ENCODE measurements at places on chromosomes 4 and X.
A peak's percentile ranks its signal among the peaks of the same experiment; 100 is the strongest.

- DNase-seq, result no peak
Observed at GRCh38 chrX:133046601-133047000, 50.3 kb downstream of the USP26 start.

- no peak for DNase-seq
Observed at GRCh38 chr4:53932796-53933610, 131.4 kb downstream of the CHIC2 start.

DNA sequence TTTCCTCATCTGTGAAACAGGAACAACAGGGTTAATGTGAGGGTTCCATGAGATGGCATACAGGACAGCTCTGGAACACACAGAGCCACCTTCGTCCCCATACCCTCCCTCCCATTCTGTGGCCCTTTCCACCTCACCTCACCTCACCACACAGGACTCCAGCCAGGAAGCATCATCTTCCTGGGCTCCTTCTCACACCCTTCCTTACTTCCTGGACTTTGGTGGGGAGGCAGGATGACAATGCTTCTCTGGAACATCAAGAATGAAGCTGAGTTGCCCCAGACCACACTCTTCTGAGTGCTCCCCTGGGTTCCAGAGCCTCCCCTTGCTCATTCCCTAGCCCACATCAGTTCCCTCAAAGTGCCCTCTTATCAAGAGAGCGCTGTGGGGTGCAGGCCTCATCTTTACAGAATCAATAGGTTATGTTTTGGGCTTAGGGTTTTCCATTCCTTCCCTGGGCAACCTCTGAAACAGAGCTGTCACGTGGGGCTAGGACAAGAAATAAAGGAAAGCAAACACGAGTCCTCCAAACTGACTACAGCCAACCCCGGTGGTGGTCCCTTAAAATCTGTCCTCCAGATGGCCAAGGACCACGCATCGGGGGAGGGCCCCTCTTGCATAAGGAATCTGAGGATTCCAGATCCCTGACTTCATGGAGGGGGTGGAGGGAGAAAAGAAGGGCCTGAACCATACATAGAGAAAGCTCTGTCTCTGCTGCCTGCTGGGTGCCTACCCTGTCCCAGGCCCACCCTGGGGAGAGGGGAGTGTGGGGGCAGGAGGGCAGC, 74.4 kb upstream of the ATP6AP2 start:
- no peak for DNase-seq

DNA sequence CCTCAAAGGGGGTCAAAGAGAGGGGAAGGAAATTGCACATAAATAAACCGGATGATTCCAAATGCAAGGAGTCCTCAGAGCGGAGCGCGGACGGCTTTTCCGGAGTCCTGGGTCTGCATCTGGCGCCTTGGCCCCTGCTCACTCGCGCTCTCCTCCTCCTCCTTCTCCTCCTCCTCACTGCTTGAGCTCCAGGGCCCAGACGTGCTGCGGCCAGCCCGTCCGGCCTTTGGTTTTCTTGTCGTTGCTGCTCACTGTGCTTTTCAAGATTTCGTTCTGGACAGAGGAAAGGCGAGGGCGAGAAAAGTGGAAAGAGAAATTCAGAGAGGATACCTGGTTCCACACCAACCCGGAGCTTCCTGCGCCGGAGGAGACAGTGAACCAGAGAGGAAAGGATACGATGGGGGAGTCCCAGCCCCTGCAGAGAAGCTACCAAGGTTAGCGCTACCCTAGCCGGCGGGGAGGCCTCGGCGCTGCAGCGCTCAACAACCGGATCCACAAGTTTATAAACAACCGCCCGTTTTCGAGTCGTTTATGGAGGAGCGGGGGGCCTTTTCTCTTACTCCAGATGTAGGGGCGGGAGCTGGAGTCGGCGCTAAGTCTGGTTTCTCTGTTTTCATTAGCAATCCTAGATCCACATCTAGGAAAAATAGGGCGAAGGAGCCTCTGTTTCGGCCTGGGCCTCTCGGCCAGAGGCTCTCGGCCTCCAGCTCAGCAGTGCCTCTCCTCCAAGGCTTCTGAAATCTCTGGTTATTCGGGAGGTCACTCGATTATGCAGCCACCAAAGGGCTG, 2.7 kb downstream of the HAND2 start:
- DNase-seq, result no peak

- no peak for DNase-seq
Observed at GRCh38 chr4:80535551-80535950, 200.0 kb downstream of the CFAP299 start.

GRCh38 chr4:11790230-11790629, 361.5 kb upstream of the HS3ST1 start:
- DNase-seq, result no peak

DNA sequence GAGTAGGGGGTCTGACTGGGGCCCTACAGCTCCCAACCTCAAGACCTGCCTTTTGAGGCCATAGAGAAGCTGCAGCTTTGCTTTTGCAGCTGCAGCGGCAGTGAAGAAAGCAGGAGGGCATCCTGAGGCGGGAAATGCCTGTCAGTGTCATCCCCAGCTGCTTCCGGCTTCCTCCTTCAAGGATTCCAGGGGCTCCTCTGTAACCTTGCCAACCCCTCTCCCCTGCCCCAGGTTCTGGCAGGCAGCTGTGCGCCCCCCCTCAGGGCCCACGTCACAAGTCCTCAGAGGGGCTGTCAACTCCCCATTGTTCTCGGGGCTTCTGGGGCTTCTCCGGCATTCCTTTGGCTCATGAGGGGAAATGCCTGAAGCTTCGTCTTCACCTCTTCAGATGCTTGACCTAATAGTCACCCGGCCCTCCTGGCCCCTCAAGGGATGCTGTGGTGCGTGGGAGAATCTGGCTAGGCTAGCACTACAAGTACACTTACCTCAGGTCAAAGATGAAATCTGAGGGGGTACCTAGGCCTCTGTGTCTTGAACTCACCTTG, 31.9 kb downstream of the APLN start:
- DNase-seq, result no peak

DNA sequence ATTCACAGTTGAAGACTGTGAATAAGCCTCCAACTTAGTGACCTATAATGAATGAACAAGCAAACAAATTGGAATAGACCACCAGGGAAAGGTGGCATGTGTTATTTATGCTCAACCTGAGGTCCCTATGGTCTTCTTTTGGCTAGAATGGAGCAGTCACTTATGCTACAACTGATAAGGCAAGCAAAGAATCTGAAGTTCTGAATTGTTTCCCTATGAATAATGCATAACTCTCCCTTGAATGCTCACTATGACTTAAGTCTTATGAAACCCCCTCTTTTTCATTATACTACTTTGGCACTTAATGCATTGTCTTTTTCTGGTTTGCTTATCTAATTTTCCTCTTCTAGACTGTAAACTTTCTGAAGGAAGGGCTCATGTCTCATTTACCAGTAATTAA, 2.6 kb downstream of the GIMD1 start:
- DNase-seq, result no peak

GRCh38 chr4:78609580-78609979, 58.0 kb downstream of the ANXA3 start:
- no peak for DNase-seq

- DNase-seq, result no peak
Observed at GRCh38 chrX:45454290-45454689, 253.6 kb upstream of the DIPK2B start.

- no peak for DNase-seq
Observed at GRCh38 chr4:2927696-2928075, 35.5 kb downstream of the NOP14 start.

DNA sequence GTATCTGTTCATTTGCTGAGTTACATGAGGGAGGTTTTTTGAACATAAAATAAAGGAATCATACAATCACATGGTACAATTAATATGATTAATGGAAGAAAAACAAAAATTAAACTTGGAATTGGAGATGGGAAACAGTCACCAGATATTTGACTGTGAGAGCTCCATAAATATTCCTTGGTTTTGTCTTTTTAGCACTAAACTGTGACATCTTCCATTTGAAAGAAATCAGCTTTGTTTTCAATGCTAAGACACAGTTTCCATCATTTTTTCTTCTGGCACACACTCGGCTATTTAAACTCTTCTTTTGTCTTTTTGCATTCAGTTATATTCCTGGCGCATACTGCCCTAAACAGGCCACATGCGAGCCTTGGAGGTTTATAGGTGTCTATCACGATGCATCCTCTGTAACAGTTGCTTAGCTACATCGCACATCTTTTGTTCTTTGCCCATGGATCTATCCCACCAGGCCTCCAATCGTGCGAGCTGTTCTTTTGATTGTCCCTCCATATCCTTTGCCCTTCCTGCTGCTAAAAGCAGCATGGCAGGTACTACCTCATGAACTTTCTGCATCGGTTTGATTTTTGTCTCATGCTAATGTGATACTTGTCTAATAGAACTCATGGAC, 158.3 kb downstream of the LDB2 start:
- DNase-seq, result no peak

DNA sequence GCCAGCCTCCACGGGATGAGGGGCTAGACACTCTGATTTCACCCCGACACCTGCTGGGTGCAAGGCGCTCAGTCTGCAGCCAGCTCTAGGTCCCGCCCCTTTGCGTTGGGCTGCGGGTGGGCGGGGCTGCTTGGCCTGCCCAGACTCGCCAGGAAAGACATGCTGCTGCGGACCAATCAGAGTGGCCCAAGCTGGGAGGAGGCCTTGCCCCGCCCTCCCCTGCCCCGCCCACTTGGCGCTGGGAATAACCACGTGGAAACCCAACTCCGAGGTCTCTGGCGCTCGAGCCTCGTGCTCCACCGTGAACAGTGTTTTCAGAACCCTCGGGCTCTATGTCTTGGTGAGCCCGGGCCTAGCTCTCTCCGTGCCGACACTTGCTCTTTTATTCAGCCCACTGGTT, 5.3 kb upstream of the VMA21 start:
- DNase-seq, result no peak

- DNase-seq, result peak; percentile 55
Observed at GRCh38 chrX:68732906-68733493, 85.5 kb downstream of the STARD8 start.

DNA sequence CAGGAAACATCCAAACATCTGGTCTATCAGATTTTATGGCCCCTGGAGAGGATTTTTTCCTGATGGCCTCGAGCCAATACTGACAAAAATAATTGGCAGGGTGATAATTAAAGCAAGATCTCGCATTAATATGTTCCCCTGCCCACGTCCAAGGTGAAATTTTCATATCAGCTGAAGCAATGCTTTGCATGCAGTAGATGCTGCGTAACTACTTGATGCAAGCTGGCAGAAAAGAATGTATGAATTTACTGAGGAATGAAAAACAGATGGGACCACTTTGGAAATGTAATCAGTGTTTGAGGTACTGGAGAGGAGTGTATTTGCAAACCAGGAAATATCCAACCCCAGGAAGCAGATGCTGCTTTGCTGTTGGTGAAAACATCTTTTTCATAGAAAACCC, 36.8 kb upstream of the REST start:
- DNase-seq, result no peak
